Breast epithelium (tissue), 4 donors: ENCODE measurements at places on chromosomes 7 and 10. TPM values are rescaled to one million over a fixed set of nuclear protein-coding genes. Genes with fewer than 3 reads are reported as not detected.
A peak's percentile ranks its signal among the peaks of the same experiment; 100 is the strongest.

- no peak for DNase-seq
Measured at GRCh38 chr10:88409236-88409635, 173.9 kb downstream of the RNLS start.

GRCh38 chr7:101934618-101935017, 117.2 kb downstream of the CUX1 start:
- DNase-seq: no peak

- DNase-seq: no peak
Measured at GRCh38 chr7:47498229-47499056, 83.5 kb downstream of the TNS3 start.

DNA sequence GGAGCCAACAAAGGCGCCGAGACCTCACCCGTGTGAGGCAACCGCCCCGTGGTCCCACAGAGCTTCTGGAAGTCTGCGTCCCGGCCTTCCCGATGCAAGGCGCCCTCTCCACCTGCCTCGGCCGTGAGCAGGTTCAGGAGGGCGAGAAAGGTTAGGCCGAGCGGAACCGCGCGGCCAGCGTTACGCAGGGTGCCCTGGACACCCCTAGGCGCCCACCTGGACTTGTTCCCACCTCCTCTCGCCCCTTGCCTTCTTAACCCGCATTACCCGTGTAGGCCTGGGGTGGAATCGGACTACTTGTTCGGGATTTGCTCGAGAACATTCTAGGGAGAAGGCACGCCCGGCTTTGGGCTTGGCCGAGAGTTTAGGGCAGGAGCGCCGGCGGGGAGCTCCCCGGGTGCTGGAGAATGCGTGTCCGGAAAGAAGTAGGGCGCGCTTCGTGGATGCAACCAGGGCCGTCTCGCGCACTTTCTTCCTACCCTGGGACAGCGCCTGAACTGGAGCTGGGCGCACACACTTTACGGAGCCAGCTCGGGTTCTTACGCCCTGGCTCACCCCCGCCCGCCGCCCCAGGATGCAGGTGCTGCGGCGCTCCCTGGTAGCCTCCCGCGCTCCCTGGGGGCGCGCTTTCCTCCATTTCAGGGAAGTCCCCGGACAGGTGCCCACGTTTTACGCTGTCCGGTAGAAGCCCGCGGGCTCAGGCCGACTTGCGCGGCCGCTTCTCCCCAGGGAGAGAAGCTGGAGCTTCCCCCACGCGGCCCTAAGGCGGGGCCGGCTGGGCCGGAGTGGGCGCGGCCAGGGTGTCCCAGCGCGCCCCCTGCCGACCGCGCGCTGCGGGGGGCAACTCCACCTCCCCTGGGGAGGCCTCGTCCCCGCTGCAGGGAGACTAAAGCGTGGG, 74.5 kb downstream of the INSIG1 start:
- DNase-seq: no peak

GRCh38 chr10:126087153-126087680, 190.9 kb downstream of the FANK1 start:
- no peak for DNase-seq

GRCh38 chr10:73263693-73264347, 11.4 kb upstream of the MRPS16 start:
- no peak for DNase-seq

GRCh38 chr10:22379059-22379458, 33.8 kb downstream of the SPAG6 start:
- no peak for DNase-seq

DNA sequence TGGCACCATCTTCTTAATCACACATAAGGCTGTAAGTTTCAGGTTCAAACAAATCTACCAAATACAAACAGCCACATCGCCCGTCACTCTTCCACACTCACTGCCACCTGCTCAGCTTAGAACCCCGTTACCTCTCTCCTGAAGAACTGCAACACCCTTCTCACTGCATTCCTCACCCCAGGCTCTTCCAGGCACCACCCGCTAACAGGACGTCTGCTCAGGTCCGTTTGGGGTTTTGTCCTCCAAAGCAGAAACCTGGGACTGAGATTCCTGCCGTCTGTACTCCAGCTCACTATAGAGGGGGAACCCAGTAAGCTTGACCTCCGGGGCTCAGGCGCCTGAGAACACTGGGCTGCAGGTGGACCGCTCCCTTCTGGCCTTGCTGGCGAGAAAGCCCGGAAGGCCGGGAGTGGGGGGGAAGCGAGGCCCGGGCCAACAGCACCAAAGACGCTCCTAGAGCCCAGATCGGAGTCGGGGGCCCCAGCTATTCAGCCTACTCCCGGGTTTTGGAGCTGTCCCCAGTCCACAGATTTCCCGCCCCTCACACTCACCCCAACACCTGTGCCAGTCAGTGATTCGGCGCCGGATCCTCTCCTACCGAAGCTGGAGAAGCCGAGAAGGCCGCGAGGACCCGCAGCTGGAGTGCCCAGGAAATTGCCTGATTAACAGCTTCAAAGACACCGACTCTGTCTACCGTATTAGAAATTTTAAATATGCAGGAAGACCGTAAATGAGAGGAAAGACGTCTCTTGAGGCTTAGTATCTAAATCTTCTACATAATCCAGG, at the start of gene AP3M1:
Gene AP3M1, minus strand, starts transcription at position 625 of the 786 bp plus-strand sequence. CDS start 12,449 bp downstream, outside the sequence.
- DNase-seq: peak; percentile 79

DNA sequence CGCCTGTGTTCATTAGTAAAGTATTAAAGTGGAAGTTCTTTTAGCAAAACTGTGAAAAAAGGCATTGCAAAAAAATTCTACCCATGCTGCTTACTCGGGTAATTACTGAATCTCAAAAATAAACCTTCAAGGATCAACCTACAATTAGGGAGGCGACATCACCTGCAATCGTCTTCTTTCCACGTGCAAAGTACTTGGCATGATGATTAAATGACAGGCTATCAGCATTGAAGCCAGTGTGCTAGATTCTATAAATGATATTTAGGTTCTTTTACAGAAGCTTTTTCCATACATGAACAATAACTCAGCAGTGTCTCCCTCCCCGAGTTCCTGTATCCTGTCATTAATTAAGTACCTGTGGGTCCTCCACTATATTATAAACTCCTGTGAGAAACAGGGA, 105.8 kb downstream of the SFMBT2 start:
- no peak for DNase-seq

GRCh38 chr10:58773341-58773740, 260.7 kb downstream of the BICC1 start:
- DNase-seq: no peak

DNA sequence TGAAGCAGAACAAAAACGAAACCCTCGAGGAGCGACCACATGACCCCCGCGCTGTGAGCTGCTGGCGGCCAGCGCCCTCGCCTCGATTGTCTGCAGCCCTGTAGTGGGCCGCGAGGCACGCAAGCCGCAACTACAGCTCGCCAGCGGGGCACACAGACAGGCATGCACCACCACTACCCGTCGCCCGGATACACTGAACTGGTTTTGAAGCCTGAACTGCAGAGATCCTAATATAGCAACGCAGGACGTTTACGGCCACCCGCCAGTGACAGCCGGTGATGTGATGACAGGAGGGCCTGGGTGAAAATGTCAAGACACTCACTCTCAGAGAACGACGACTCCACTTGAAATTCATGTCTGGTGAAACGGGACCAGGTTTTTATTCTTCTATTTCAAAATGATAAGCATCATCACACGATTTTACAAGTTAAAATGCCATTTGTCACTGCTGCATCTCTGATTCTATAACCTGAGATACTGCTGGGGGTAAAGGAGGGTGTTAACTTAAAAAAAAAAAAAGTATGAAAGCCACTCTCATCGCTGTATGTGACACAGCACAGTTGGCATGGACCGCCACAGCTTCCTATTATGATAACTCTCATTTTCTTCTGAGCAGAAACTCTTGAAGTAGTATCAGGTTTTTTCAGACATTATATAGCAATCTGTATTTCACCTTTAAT, 120.3 kb upstream of the DIP2C start:
- DNase-seq: no peak

- DNase-seq: no peak
Measured at GRCh38 chr10:79376078-79376628, 28.9 kb downstream of the PPIF start.

DNA sequence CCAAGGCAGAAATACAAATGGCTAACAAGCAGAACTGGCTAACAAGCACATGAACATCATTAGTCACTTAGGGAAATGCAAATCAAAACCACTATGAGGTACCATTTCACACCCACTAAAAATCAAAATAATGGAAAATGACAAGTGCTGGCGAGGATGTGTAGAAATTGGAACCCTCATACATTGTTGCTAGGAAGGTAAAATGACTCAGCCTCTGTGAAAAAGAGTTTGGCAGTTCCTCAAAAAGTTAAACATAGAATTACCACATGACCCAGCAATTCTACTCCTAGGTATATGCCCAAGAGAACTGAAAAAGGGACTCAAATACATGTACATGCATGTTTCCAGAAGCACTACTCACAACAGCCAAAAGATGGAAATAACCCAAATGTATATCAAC, 52.8 kb upstream of the ANAPC16 start:
- DNase-seq: no peak

GRCh38 chr7:79489371-79489770, 35.9 kb upstream of the MAGI2 start:
- DNase-seq: no peak

- no peak for DNase-seq
Measured at GRCh38 chr10:132094581-132095234, 29.0 kb downstream of the JAKMIP3 start.

DNA sequence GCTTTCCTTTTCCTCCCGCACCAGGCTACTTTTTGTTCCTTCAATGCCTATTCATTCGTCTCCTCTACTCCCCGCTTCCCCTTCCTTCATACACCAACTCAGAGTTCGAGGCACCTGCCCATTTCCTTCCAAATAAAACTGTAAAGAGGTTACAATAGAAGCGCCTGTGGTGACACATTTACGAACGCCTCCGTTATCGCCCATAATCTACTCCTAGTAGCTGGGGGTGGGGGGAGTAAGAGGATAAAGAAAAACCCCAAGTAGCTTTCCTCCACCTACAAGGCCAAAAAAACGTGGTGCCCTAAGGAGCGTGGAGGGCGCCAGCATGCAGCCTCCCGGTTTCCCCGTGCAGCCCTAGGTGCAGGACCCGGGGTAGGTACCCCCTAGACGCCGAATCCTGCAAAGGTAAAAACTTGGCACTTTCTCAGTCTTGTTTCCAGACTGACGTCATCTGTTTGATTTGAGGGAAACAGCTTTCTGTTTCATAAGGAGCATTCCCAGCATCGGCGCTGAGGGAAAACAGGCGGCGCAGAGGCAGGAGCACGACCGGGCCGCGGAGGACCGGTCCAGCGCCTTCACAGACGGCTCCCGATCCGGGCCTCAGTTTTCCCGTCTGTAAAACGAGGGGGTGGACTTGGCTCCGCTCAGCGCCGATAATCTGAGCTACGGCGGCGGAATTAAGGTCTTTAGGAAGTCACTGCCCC, 922 bp downstream of the PPA1 start:
- no peak for DNase-seq

DNA sequence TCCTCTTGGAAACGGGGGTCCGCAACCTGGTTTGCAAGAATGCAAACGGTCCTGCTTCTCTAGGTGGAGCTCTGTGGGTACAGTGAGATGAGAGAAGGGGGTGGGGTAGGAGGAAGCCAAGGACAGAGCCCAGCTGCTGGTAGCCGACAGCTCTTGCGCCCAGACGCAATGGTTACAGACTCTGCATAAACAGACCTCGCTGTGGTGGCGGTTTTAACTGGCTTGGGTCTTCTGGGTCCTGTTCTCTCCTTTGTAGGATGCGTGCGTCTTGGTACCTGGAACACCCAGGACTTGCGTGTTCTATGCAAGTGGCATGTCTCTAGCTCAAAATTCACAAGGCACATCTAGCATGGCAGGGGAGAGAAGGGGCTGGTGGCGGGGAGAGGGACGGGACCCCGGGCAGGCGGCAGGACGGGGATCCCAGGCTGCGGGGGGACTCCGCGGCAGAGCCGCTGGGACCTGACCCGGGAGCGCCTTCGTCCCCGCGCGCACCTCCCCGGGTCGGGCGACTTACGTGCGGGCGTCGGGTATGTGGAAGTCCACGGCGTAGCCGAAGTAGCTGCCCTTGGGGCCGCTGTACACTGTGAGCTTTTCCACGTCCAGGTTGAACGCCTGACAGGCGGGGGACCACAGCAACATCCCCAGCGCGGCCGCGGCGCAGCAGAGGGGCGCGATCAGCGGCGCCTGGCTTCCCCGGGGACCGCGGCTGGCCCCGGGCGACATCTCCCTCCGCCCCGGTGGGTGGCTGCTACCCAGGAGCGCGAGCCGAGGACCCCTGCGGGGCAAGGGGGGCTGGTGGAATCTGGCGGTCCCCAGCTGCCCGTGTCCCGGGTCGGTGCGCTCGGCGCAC, 448 bp downstream of the ITGA8 start:
- no peak for DNase-seq

DNA sequence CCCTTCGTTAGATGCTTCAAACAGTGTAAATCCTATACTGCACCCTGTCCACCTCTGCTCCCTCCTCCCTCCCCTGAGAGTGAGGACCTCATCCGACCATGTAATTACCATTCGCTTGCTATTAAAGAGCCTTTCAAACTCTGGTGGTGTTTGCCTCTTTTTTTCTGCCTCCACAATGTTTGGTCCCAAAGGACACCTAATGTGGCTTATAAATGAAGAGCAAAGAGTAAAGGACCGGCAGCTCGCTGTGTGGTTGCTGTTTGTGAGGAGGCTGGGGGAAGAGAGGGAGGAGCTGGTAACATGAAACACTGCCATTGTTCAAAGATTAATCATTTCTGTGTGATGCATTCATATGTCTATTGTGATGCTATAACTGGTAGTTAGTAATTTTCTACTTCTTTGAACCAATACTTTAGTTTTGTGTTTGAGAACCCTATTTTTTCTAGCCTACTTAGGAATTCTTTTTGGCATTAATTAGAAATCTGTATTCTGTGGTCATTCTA, 27.9 kb downstream of the MTURN start:
- no peak for DNase-seq

- no peak for DNase-seq
Measured at GRCh38 chr10:67076144-67076543, 150.3 kb downstream of the LRRTM3 start.

DNA sequence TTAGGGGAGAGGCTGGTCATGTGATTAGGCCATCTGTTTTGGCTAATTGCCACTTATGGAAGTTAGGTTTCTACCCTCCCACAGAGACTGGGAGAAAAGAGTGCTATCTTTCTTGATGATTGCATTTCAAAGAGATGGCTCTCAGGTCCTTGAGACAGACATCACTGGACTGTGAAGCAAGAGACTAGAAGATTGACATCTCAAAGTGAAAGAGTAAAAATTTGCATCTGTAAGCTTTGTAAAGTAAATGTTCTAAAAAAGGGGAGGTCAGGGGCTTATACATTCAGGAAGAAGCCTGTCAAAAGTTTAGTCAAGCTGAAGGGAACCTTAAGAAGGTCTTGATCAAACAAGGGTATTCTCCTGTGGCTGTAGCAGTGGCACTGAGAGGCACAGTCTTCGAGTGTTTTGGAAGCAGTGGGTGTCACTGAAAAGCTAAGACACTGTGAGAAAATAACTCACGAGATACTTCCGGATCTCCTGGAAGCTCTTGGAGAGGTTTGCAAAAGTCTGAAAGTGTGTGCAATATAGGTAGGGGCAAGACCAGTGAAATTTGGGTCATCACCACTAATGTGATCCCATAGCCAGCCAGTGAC, 342.1 kb downstream of the PHF14 start:
- no peak for DNase-seq

The PNLIPRP1 gene
- total RNA-seq: not detected

The AOC1 gene
- total RNA-seq: not detected

The RTKN2 gene
- 1.3 TPM for total RNA-seq

The FLNC gene
- total RNA-seq: 5.1 TPM

The ACSL5 gene
- 31.8 TPM for total RNA-seq

The OR13A1 gene
- total RNA-seq: 0.33 TPM

The KDM7A gene
- total RNA-seq: 37.1 TPM

The LIPM gene
- not detected for total RNA-seq

The TNRC18 gene
- 36.9 TPM for total RNA-seq

The SLC18A3 gene
- not detected for total RNA-seq

The CCDC7 gene
- total RNA-seq: 46.7 TPM

The WNT8B gene
- not detected for total RNA-seq

The TCAF1 gene
- 51.4 TPM for total RNA-seq

The ARHGAP19 gene
- 34.4 TPM for total RNA-seq

The ADGRA1 gene
- not detected for total RNA-seq
